ENCODE measurements at places on chromosomes 7 and 10.

- DNase-seq, result no peak
Measured at GRCh38 chr10:22427101-22427500, 81.8 kb downstream of the SPAG6 start.

- DNase-seq, result no peak
Measured at GRCh38 chr10:32182476-32182875, 126.3 kb upstream of the KIF5B start.

DNA sequence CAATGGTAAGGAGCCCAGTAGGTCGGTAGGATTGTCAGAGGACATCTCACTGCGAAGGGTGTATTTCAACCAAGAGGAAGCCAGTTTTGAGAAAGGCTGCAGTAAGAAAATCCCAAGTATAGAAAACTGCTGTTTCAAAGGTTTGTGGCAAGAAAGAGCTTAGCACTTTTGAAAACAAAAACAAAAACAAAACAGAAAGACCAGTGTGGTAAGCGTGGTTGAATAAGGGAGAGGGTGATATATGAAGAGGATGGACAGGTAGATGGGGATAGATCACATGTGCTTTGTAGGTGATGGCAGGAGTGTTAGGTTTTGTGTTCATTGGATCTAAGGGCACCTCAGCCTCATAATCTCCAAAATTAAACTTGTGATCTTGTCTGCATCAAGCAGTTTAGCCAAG, 141.6 kb upstream of the WNT16 start:
- no peak for DNase-seq

GRCh38 chr10:128884496-128885072, 582.5 kb upstream of the MGMT start:
- no peak for DNase-seq

DNA sequence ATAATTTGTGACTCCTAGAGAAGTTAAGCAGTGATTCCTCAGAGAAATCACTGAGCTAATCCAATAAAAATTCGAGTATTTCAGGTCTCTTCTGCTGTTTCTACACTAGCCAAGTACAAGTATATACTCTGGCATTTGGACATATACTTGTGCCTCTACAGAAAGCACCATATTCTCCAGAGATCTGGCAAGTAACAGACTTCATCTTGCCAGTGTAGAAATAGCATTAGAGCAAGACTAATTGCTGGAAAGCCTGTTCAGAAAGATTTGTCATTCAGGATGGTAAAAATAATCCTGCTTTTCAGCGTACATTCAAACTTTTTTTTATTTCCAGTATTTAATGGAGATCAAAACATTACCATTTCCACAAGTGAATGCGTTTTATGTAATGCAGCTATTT, 410.8 kb upstream of the ETV1 start:
- DNase-seq, result no peak

DNA sequence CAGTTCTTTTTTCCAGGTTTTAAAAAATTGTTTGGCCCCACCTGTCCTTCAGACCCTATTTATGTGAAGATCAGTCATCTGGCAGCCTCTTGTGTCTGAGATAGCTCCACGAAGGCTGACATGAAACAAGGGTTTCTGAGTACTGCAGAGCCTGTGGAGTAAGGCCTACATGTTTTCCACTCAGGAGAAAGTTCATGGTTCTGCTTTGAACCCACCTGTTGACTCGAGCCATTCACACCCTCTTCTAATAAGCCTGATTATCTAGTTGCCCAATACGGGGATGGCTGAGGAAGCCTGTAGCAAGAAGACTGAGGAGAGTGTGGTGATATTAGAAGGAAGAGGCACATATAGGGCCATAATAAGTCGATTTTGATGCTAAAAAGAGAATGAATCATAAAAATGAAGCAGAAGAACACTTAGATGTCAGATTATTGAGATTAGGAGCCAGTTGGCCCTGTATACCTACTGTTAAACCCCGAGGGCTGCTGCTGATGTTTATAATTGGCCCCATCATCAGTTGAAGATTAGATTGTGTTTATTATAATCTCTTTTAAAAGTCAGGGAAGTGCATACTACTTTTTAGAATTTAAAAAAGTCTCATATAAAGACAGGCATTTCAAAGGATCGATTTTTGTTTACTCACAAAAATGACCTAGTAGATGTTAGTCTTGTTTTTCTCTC, 109.4 kb downstream of the CDK14 start:
- DNase-seq, result no peak

- peak; percentile 58 for DNase-seq
Measured at GRCh38 chr7:107742678-107743566, 1.0 kb upstream of the CBLL1 start.

GRCh38 chr10:47344996-47345870, 2.9 kb upstream of the RBP3 start:
- no peak for DNase-seq

- DNase-seq, result no peak
Measured at GRCh38 chr7:91717681-91718470, 162.6 kb downstream of the MTERF1 start.

DNA sequence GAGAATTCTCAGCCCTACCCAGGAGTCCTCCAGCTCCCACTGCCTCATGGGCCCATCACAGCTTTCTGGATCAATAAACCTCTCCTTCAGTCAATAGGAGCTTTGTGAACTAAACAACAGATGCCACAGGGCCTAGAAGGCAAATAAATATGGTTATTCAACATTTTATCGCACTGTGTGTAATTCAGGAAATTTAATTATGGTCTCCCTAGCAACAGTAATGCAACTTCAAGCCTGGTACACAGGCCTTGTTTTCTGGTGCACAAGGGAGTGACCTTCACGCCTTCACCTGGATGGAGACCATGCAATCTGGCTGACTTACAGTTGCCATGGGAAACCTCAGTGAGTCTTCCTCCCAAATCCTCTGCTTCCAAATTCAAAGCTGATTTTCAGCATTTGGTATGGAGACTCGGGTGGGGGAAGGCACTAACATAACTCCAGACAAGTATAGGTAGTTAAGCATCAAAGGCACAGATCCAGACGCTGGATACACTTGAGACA, 441.0 kb upstream of the NPVF start:
- DNase-seq, result no peak

DNA sequence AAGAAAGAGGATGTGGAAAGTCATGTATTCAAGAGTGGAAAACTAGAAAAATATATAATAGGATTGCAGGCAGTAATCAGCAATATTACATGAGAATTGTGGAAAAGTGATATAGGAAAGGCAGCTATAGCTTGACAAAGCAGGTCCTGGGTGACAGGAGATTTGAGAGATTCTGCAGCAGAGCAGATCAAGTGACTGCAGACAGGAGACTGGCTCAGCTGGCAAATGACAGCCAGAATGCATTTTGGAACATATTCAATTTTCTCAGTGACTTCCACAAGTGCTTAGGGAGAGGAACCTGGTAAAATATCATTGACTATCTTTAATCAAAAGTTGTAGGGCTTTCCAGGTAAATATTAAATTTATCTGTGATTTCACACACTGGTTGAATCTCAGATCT, 260.5 kb upstream of the CACNA2D1 start:
- no peak for DNase-seq

- no peak for DNase-seq
Measured at GRCh38 chr7:5625938-5626337, 155.5 kb downstream of the RNF216 start.

DNA sequence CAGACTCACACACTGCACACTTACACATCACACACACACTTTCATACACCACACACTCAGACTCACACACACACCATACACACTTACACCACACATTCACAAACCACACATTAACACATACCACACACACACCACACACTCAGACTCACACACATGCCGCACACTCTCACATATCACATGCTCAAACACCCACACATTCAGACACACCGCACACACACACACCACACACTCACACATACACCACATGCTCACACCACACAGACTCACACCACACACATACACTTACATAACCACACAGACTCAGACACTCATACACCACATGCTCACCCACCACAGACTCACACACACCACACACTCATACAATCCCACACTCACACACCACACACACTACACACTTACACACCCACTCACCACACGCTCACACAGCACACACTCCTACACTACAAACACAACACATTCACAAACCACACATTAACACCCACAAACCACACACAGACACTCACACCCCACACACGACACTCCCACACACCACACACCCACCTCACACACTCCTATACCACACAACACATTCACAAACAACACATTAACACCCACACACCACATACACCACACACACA, 125.4 kb downstream of the EVX1 start:
- no peak for DNase-seq

GRCh38 chr7:101116898-101117297, 10.0 kb upstream of the SERPINE1 start:
- DNase-seq, result no peak

DNA sequence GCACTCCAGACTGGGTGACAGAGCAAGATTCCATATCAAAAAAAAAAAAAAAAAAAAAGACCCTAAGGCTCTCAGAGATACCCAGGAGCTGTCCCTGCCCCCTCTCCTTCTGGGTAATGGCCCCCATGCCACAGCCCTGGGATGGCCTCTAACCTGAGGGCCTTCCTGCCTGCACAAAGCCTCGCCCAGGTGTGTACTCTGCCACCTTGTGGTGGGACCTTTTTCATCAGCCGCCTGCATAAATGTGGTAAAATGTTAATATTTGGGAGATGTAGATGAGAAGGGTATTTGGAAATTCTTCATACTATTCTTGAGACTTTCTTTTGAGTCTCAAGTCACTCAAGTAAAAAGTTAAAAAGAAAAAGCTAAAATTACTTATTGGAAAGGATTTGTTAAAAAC, 46.3 kb upstream of the RNF216 start:
- peak; percentile 20 for DNase-seq

DNA sequence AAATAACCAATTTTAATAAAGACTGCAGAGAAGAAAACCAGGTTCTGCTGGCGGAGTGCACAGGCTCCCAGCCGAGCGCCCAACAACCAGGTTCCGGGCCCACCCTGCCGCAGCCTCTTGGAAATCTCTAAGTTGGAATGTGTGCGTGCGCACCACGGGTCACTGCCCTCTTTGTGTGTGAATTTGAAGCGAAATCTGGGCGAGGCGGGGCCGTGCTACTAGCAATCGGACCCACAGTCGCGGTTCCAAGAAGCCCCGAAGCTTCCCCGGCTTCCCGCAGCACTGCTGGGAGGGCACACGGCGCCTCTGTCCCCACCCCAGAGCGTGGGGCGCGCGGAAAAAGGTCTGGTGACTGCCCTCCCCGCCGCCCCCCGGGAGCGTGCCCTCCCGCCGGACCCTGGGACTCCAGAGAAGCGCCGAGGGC, 666 bp upstream of the MAP3K8 start:
- no peak for DNase-seq

DNA sequence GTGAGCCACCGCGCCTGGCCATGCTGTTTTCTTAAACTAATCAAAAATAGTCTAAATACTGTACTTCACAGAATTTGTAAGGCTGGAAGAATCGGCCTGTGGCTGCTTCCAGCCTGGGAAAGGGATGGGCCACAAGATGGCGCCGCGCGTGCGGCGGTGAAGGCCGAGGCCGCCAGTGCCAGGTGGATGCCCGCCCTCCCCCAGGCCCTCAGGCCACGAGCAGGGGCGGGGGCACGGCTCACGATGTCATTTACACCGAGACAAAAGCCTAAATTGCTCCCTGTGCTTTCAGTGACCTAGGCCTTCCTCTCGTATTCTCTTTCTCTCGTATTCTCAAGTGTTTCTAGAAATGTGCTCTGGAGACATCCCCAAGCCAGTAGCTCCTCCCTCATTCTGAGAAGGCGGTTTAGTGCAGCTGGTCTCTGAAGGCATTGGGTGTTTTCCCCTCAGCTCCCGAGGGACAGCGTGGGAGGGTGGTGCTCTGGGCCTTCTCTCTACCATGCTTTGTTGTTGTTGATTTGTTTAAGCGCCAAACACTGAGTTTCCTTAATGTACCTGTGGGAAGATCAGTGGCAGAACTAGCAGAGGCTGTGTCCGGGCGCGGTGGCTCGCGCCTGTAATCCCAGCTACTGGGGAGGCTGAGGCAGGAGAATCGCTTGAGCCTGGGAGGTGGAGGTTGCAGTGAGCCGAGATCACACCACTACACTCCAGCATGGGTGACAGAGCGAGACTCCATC, 68.4 kb downstream of the CDC123 start:
- DNase-seq, result peak; percentile 45

DNA sequence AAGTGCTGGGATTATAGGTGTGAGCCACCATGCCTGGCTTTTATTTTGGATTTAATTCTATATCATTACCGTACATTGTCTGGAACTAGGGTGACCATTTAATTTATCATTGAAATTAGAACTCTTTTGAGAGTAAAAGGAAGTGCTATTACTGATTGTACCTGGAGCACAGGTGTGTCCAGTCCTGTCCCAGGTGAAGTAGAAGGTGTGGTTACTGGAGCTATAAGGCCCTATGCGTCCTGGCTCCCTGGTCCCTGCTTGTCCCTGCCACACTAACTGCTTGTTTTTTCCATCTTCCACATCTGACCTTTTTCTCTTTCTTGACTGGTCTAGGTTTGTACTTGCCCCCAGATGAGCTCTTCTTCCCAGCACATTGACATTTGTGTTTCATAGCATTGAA, 147.0 kb downstream of the PPP1R9A start:
- DNase-seq, result no peak

GRCh38 chr10:25048450-25048849, 32.0 kb downstream of the THNSL1 start:
- DNase-seq, result no peak

GRCh38 chr7:134740376-134740775, 39.1 kb upstream of the CALD1 start:
- no peak for DNase-seq

DNA sequence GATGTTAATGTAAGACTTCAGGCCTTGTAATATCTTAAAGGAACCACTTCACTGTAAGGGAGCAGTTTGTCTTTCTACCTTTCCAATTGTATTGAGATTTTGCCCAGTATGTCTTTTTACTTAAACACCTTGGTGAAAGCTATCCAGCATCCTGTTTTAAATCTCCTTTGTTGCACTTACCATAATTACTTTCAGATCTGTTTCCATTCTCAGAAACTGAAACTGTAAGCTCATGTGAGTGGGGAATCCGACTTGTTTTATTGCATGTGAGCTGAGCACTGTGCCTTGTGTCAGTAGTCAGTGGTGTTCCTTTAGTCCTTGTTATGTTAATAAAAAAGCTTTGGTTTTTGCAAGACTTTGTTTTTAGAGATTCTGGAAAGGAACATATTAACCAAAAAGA, 42.2 kb downstream of the BMPR1A start:
- DNase-seq, result no peak

DNA sequence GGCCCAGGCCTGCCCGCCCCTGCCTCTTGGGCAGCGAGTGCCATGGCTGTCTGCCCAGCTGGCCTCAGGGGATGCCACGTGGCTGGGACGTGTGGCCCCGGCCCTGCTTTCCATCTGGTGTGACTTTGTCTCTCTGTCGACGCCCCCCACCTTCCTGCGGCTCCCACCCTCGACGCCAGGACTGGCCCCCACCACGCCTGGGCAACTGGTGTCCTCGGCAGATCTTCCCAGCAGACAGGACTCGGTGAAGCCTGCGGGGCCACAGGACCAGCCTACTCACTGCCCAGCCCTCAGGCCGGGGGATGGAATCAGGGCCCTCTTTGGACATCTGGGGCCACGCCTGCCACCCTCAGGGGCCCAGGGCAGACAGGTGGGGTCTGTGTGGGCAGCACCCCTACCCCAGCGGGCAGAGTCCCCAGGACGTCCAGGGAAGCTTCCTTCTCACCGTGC, 55.1 kb downstream of the UNCX start:
- DNase-seq, result no peak
